ENCODE measurements at places on chromosomes 11 and 22. TPM values are rescaled to one million over a fixed set of nuclear protein-coding genes. Genes with fewer than 3 reads are reported as not detected.
A peak's percentile ranks its signal among the peaks of the same experiment; 100 is the strongest.

The COPB1 gene
- total RNA-seq, result 147 TPM

GRCh38 chr11:2376751-2377451, at the start of gene CD81:
Gene CD81, plus strand, starts transcription at chr11:2377310. Its CDS starts 240 bp downstream, at chr11:2377550.
- peak; percentile 38 for DNase-seq

The OVCH2 gene
- 1.2 TPM for total RNA-seq

DNA sequence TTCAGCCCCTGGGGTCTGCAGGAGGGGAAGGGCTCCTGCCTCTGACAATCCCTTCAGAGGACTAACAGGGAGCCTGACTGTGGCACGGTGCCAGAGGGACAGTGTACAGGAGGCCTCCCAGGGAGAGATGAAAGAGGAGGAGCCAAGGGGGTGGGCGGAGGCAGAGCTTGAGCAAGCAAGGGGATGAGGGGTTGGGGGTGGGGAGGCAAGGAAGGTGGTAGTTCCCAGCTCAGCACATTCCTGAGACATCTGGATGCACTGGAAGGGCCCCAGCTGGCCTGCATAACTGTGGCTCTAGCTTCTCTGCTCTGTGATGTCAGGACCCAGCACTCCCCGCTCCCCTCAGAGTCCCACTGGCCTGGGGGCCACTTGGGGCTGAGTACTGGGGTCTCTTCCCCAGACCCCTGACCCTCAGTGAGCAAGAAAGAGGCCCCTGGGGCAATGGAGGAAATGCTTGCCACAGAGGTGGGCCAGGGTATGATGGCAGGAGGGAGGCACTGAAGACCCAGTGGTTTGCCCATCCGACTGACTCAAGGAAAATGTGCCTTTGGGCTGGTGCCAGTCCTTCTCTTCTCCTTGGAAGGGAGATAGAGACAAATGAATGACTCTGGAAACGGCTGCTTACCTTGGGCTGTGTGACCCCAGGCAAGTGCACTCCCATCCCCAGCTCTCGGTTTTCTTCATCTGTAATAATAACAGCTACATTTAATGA, 13.3 kb downstream of the CREB3L1 start:
- peak; percentile 93 for DNase-seq

DNA sequence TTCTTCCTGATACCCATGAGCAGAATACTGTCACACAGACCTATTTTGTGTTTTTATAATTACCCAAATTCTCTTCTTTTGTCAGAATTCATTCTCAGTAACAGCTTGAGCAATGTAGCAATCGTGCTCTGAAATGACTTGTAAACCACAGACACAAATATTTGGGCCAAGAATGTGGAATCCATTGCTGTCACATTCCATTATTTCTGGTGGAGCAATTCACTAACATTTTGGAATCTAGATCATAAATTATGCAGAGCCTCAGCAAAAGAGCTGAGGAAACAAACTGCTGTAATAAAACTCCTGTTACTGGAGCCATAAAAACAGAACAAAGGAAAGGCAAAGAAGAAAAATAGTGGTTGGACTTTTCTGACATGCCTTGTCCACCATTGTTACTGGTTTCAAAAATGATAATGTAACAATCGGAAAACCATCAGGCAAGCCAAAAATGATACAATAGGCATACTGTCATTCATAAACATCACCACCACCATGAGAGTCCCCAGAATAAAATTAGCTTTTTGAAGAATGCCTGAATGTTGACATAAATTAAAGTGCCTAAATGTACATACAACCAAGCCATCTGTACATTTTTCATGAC, 223.4 kb upstream of the PITPNB start:
- peak; percentile 98 for DNase-seq

- no peak for DNase-seq
Observed at GRCh38 chr11:99920956-99921355, 766.1 kb upstream of the ARHGAP42 start.

Measured in skin of body (tissue), 3 donors.